ENCODE measurements at places on chromosomes 5 and 9.

DNA sequence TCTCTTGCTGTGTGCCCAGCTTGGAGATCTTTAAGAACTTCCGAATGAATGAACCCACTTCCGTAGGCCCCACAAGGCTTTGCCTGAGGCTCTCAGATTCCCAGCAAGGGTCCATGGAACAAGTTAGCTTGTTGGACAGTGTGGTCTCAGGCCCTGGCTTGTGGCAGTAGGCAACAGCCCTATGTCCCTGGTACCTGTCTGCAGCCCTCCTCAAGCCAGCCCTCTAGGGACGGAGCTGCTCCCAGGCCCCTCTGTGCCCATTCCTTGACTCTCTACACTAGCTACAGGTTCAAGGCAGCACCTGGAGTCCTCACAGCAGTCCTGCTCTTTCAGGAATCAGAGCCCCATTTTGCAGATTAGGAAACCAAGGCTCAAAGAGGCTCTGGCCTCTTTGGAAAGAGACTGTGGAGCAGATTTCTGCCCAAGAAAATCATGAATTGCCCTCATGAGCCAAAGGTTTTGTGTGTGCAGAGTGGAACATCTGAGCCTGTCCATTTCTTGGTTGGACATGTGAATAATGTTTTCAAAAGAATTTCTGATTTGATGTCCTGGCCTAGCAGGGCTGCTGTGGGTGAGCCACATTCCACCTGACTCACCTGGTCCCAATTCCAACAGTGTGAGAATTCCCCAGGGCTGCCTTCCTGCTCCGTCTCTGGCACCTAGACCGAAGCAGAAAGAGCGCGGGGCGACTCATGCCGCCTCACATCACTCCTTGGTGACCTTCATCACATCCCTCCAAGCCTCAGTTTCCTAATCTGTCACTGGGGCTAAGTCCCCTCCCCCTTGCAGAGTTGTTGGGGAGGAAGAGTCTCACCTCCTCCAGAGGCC is 131.7 kb downstream of the BARX1 start:
- no peak for DNase-seq

DNA sequence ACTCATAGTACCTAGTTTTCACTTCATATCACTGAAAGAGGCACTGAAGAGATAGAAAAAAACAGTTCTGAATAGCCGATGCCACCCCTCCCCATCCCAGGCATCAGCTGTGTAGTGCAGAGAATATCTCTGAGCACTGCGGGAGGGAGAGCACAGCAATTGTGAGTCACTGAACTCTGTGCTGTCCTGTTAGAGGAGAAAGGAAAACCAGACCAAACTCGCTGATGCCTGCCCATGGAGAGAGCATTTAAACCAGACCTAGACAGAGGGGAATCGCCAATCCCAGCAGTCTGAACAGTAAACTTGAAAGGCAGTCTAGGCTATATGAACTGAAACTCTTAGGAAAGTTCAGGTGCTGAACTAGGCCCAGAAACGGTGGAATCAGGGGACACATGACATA is 120.1 kb upstream of the SLC30A5 start:
- DNase-seq: no peak

DNA sequence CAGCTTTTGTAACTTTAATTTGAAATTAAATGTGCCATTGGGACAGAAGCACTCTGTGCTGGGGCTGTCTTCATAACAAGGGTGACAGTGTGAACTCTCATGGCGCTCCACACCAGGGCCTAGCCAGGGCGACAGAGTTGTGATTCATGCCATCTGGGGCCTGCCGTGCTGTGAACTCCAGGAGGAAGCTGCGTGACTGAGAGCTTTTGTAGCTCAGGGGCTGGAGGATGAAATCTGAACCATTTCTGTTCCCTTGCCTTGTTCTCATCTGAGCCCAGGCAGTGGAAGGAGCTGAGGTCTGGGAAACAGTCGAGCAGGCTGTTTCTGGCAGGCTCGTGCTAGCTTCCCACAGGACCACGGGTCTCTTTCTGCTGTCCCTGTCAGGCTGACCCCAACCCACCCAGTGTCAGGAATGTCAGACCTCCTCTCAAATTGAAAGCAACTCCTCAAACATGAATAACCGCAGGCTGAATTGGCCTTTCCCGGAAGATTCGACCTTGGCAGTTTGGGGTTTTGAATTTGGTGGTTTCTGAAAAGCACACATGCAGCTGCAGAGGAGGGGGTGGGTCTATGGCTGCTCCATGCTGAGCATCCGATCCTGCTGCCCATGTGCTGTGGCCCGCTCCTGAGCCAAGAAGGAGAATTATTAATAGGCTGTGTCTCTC is 69.2 kb upstream of the RPS23 start:
- DNase-seq: peak; percentile 53

DNA sequence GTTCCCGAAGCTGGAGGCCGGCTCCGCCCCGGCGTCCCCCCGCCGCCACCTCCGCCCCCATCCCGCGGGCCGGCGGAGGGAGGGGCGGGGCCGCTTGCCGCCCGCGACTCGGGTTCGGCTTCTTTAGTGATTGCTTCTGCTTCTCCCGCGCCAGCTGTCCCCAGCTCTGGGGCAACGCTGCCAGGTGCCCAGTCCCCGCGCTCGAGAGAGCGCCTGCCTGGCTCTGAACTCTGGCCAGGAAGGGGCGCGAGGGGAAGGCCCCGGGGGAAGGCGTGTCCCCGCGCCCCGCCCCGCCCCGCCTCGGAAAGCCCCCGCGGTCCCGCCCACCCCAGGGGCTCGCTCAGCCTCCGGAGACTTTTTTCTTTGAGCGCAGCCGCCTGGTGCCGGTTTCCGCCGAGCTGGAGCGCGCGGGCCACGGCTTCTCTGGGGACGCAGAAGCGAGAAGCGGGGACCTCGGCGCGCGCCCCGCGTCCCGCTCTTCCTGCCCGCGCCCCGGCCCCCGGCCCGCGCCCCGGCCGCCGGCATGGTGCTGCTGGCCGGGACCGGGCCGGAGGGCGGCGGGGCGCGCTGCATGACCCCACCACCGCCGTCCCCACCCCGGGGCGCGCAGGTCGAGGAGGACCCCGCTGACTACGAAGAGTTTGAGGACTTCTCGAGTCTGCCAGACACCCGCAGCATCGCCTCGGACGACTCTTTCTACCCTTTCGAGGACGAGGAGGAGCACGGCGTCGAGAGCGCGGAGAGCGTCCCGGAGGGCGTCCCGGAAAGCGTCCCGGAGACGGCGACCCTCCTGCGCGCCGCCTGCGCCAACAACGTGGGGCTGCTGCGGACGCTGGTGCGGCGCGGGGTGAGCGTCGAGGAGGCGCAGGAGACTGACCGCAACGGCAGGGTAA is at the start of gene ANKRD33B:
TSS of gene ANKRD33B (plus strand) at position 126 of the 893 bp plus-strand sequence. CDS start at position 524, 398 bp downstream.
- DNase-seq: peak; percentile 88

DNA sequence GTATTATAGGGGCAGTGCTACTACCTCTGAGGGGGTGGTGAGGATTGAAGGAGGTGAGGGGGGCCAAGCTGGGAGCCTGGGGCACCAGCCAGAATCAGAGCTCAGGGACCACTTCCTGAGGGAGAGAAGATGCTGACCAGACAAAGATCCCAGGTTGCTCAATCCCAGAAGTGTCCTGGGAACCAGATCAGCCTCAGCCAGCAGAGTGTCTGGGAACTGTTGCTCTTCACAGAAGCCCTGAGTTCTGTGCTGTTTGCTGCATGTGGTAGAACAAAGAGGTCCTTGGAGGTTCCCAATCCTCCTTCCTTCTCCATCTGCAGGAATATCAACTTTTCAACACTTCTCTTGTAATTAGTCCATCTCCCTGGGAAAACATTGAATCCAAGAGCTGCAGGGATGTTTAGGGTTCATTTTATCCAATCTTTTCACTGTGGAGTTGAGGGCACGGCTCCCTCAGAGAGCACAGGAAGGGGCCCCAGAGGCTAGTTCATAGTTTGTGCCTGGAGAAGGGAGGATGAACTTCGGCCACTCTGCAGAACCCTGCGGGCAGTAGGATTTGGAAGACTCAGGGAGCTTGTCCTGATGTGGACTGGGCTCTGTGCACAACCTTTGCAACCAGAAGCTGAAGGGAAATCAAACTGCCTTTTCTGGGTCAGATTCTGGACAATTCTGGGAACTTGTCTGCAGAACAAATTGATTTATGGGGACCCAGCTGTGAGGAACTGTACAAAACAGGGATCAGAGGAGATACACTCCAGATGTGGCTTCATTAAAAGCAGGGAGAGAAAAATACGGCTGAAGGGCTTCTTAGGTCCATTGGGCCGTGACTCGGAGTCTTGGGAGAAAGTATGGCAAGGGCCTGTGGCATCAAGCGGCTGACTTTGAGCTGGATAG is 57.1 kb downstream of the GALNT12 start:
- no peak for DNase-seq

DNA sequence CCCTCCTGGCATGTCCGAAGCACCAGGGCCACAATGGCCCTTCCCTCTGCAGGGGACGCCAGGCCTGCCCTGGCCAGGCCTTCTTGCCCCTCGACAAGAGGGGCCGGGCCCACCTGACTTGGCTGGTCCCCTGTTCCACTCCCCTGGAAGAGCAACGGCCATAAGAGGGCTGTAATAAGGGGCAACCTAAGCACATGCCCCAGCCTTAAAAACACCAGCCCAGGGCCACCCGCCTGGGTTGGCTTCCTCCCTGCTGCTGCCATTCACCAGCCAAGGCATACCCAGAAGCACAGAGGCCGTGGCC is 8.5 kb downstream of the GFPT2 start:
- no peak for DNase-seq

- no peak for DNase-seq
Measured at GRCh38 chr9:16618524-16618923, 251.9 kb downstream of the BNC2 start.

GRCh38 chr9:73423891-73424290 is 272.2 kb downstream of the ANXA1 start:
- DNase-seq: no peak

DNA sequence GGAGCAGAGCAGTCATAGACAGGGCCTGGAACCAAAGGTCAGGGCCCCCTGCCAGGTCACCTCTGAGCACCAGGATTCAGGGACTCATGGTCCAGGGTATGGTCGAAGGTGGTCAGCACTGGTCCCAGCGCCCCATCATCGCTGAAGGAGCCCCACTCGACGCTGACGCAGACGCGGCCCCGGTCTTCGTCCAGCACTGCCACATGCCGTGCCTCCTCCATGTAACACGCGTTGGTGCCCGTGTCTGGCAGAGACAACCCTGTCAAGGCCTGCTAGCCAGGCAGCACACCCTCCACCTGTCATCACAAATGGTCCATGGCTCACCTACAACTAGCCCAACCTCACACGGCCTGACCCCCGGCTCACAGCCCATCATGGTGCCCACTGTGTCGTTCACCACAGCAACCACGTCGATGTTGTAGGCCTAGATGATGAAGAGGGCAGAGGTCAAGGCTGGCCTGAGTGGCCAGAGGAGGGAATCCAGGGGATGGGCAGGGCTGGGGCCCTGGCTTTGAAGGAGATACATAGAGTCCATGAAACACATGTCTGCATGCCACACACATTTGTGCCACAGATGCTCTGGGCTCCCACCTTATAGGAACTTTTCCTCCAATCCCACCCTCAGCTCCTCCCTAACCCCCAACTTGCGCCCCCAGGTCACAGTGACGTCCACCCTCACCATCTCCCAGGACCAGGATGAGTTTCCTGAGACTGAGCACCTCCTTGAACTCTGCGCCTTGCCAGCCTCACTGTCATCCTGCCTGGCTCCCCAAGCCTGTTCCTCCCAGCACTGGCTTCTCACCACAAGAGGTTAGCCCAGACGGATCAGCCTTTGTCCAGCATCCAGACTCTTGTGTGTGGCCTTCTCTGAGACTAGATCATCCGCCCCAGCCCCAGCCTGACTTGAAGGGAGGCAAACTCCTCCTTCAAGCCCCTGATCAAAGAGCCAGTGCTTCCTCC is 9.5 kb downstream of the HK3 start:
- no peak for DNase-seq

DNA sequence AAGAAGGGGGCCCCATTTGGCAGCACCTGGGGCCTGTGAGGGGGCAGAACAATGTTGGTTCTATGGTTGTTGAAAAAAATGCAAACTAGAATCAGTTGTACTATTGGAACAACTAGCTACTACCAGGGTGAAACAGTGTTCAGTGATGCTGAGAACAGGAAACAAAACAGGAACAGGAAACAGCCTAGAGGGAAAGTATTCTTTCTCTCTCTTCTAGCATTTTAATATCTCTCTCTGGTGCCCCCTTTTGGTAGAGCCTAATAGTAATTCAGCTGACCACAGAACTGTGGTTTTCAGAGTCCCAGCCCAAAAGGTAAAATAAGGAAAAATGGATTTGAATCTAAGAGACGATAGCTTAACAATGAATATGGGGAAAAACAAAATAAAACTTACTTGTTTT is 138.0 kb upstream of the KCNN2 start:
- DNase-seq: no peak

DNA sequence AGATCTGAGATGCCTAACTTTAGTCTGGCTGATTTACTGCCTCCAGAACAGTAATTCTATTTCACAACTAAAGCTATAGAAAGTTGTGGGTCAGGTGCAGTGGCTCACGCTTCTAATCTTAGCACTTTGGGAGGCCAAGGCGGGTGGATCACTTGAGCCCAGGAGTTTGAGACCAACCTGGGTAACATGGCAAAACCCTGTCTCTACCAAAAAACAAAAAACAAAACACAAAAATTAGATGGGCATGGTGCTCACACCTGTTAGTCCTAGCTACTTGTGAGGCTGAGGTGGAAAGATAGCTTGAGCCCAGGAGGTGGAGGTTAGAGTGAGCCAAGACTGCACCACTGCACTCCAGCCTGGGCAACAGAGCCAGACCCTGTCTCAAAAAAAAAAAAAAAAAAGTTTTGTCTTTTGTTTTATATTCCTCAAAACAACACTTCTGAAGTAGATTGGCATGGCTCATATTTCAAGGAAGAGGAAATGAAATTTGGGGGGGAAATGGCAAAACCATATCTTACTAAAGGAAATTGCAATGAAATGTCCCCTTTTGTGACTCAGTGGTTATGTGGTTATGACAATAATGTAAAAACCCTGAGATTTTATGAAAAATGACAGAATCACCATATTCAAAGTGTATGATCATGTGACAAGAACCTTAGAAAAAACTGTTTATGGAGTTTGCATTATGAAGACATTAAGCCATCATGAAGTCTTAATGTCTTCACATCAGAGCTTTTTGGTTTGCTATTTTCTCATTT is 16.2 kb downstream of the FNBP1 start:
- DNase-seq: no peak

GRCh38 chr9:132546148-132547051 is 36.0 kb upstream of the BARHL1 start:
- DNase-seq: no peak

DNA sequence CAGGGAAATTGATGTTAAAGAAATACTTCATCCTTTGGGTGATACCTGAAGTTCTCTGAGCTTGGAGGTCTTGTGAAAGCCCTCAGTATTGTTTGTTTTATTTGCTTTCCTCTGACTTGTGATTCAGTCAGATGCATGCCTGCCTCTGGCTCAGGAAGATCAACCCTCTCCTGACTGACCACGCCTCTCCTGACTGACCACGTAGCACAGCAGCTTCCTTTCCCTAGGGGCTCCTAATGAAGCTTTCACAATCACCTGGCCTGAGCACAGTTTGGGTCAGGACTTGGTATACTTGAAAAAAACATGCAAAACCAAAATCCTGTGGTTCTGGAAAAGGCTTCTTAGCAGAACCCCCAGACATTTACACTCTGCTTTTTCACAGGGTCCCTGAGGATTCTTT is 3.8 kb downstream of the TGFBI start:
- DNase-seq: peak; percentile 47

Data from SJSA1 (cell line).